ENCODE measurements at places on chromosomes 7 and 10.

DNA sequence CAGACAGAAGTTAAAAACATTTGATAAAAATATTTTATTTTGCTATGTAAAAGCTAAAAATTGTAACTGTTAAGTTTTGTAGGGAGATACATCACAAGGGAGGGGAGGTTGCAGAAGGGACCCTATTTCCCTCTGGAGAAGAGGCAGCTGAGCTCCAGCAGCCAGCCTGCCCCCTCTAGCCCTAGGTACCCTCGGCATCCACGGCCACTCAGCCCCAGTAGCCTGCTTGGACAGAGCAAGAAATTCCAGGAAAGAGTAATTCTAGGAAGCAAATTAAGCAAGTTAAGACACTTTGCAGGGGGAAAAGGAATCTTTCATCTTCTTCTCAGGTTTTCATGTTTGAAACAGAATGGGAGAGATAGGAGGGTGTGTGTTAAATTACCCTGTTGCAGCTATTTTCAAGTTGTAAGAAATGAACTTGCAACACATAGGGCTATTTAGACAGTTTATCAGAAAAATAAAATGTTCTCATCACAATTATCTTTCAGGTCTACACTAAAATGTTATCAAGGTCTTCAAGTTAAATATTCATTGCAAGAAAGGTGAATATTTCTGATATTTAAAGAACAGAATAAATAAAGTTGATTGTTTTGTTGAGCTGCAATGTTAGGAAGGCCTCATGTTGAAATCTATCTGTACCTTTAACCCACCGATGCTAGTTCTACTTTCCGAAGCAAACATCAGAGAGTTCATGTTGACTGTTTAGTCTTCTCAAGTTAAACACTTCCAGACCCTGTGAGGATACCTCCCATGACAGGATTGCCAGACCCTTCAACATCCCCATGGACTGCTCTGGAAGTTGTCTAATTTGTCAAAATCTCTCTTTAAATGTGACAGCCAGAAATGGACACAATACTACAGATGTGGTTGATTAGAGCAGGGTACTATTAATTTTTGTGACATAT lies 5.5 kb downstream of the SGCE start:
- no peak for DNase-seq

DNA sequence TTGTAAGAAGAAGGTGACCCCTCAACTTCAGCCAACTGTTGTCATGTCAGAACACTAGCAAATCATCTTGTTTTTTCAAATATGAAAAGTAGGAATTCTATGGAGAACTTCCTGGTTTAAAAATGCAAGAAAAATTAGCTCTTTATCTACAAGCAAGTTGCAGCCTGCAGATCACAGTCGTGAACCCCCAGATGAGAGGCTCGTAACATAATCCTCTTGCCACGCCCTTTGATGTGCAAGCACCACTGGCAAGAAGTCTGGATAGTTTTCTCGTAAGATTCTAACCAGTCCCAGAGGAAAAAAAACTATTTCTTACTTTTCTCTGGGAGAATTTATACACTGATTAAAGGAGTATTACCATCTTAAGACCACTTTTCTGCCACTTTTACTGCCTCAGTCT lies 132.3 kb downstream of the DPY19L1 start:
- no peak for DNase-seq

DNA sequence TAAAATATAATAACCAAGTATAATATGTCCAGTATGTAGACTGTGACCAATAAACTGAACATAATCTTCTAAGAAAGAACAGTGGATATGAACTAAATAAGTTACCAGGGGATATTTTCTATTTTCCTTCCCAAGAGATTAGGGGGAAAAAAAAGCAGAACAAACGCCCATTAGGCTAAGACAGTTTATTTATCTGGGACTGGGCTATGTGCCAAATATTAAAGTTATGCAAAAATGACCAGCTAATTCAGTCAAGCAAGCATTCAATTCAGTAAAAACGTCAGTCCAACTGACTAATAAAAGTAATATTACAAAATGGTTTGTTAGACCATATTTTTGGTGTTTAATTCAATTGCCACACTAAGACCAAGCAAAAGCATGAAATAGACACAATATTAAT lies 122.2 kb downstream of the TSPAN12 start:
- peak; percentile 14 for DNase-seq

DNA sequence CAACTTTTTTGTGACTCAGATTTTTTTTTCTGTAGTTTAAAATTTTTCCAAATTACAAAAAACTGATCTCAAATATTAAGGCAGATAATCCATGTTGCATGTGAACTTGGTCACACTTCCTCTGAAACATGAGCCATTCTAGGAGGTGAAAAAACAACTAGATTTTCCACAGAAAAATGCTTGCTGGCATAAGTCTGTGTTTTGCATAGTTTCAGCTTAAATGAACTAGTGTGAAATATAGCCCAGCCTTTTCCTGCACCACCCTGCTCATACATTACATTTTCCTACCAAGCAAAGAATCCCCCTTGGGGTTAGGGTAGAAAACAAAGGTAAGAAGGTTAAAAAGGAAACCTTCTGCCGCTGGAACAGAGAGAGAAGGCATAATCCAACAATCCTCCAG lies 48.2 kb downstream of the SLC25A13 start:
- DNase-seq = no peak

GRCh38 chr7:26117142-26117807 lies 34.7 kb upstream of the NFE2L3 start:
- DNase-seq = no peak

DNA sequence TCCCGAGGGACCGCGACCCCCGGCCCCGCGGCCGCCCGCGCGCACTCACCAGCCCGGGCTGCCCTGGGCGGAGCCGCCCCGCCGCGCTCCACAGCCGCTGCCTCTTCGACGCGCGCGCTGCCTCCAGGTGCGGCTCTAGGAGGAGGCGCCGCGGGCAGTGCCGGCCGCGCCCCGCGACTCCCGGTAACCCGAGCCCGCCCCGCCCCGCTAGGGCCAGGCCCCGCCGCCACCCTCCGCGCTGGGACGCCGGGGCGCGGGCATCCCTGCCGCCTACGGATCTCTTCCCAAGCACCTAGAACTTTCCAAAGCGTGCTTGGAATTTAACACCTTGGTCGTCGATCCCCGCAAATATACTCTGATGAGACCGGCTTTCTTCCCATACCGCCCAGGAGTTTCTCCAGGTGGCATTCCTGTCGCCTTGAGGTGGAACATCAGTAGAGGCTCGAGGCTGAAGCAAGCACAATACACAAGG lies at the start of gene SLC26A5:
TSS of gene SLC26A5 (minus strand) at position 159 of the 472 bp plus-strand sequence. CDS start 24,693 bp downstream, outside the sequence.
- no peak for DNase-seq

DNA sequence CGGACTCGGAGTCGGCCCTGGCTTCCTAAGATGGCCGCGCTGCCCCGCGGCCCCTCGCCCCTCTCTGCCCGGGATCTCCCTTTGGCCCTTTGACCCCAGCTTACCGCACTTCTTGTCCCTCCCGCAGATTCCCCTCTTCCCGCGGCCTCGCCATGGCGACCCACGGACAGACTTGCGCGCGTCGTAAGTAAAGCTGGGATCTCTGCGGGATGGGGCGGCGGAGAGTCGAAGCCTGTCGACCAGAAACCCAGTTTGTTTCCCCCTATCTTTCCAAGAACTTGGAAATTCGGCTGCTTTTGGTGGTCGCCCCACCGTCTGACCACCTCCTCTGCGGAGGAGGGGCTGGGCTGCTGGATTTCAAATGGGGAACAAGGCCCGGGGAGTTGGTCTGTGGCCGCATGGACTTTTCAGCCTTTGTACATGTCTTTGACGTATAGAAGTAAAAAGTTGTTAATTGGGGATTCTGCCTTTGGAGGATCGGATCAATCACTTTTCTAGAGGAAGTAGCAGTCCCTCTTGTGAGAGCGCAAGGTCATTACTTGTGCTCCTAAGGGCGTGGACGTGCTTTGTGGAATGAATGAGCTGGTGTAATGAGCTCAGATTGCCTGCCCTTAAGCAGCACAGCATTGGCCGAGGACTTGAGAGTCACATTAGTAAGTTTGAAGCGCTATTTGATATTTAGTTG lies 553 bp downstream of the VDAC2 start:
- DNase-seq = peak; percentile 39

DNA sequence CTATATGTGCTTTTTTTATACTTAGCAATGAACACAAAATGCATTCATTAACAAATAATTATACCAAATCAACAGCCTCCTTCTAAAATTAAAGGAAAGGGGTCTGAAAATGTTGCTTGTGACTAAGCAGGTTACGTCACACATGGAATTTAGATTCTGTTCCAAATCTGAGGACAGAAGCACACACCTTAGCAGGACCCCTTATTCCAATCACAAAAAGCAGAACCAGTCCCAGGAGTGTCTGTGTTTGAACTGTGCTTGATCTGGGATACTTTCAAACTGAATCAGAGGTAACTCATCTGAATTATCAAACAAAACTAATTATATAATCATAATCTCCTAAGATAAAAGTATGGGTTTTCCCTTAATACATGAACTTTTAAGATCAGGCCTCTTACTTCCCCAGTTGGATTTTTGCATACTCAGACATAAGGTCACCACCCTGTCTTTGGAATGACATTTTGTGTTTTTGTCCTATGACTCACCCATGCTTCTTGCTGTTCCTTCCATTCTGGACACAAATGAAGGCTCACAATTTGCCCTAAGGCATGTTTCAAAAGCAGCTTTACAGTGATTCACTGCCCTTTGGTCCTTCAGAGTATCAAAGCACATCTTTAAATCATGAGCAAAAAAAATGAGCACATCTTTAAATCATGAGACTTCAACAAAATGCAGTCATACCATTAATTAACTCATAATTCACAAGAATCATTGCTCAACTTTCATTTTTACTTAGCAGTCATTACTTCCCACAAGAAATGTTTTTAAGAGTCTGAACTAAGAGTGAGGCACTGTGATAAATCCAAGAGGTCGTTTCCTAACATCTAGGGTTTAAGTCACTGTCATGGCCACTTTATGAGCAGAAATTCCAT lies 35.5 kb downstream of the SEMA3C start:
- DNase-seq = peak; percentile 94

DNA sequence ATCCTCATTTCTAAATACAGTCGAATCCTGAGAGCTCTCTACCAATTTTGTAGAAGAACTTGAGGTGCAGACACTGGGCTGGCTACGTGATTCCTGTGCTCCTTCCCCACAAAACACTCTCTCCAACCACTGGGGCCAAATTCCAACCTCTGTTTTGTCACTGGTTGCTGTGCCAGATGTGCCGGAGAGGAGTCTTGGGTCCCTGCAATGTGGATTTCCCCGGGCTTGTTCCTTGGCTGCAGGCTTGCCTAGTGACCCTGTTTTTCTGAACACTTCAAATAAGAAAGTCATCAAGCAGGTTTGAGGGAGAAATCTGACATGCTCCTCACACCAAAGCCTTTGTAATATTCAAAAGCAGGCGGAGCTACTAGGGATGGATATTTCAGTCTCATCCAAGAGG lies 44.4 kb upstream of the AGBL3 start:
- no peak for DNase-seq

GRCh38 chr10:109966961-109967738 lies 40.6 kb upstream of the ADD3 start:
- DNase-seq = peak; percentile 68

- DNase-seq = no peak
Observed at GRCh38 chr7:32018845-32019578, 51.2 kb downstream of the PDE1C start.

DNA sequence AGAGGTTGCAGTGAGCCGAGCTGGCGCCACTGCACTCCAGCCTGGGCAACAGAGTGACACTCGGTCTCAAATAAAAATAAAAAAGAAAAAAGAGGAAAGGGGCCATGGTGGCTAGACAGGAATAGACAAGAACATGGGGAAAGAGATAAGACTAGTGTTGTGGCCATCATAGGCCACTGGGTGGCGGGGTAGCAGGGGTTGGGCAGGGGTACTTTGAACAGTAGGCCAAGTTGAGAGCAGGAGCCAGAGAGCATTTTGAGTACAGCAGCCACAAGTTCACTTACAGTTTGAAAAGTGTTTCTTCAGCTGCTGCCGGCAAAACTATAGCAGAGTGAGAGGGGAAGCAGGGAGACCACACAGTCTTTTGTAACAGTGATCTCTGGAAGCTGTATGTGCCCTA lies 656.0 kb downstream of the CNTNAP2 start:
- DNase-seq = no peak

- no peak for DNase-seq
Observed at GRCh38 chr7:79046061-79046460, 407.4 kb downstream of the MAGI2 start.

DNA sequence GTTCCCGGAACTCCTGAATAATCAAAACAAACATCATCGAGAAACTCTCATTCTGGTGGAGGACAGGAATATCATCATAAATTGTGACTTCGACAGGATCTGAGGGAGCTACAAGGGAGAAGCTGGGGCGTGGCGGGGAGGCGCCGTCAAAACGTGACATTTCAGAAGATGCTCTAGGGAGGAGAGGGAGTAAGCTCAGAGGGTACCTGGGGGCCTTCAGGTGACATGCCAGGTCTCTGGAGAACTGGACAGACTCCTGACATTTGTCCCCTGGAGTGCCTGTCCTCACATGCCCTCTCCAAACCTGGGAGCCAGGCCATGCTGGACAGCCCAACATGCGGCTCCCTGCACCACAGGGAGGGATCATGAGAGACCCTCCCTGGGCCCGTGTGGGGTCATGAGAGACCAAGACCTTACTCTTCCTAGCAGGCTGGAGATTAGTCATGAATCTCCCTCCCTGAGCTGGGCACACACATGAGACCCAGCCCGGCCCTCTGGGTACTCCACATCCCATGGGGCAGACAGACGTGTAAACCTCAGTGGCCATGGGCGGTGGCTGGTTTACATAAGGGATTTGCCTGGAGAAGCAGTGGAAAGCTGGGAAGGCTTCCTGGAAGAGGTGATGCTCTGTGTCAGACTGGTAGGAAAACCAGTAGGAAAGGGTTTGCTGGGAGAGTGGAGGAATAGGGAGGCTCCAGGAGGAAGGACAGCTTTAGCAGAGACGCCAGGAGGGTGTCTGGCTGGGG lies 81.0 kb downstream of the MYL10 start:
- DNase-seq = no peak

All from brain microvascular endothelial cell (primary cell).